ENCODE measurements at places on chromosomes 7 and 10.
A peak's percentile ranks its signal among the peaks of the same experiment; 100 is the strongest.

GRCh38 chr10:71262027-71262426, 49.7 kb downstream of the UNC5B start:
- peak; percentile 85 for DNase-seq

- no peak for DNase-seq
Observed at GRCh38 chr7:137976696-137977095, 25.2 kb downstream of the CREB3L2 start.

DNA sequence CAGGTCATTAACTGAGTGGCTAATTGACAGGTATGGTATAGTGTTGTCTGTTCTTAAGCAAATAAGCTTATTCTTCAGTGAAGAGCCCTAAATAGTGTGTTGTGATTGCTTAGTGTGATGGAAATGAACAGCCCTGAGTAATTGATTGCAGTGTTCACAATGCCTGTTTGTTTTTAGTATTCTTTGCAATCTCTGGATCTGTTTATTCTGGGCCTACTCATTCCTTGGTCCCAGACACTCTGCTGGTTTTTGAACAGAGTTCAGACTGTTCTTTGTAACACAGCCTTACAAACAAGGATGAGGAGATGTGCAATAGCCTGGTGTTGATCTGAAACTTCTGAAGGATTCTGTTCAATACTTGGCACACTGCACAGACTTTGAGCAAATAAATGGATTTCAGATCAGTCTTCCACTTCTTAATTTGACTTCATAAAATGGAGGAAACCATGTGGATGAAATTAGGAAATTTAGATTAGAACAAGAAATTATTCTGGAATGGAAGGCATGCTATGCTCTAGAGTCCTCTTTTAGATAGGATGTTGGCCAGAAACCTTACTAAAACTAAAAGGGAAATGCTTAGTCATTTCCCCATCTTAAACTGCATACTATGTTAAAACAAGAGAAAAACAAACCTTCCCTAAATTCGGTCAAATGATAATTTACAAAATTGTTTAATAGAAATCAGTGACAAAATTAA, 444.2 kb upstream of the SEMA3D start:
- DNase-seq, result peak; percentile 23

DNA sequence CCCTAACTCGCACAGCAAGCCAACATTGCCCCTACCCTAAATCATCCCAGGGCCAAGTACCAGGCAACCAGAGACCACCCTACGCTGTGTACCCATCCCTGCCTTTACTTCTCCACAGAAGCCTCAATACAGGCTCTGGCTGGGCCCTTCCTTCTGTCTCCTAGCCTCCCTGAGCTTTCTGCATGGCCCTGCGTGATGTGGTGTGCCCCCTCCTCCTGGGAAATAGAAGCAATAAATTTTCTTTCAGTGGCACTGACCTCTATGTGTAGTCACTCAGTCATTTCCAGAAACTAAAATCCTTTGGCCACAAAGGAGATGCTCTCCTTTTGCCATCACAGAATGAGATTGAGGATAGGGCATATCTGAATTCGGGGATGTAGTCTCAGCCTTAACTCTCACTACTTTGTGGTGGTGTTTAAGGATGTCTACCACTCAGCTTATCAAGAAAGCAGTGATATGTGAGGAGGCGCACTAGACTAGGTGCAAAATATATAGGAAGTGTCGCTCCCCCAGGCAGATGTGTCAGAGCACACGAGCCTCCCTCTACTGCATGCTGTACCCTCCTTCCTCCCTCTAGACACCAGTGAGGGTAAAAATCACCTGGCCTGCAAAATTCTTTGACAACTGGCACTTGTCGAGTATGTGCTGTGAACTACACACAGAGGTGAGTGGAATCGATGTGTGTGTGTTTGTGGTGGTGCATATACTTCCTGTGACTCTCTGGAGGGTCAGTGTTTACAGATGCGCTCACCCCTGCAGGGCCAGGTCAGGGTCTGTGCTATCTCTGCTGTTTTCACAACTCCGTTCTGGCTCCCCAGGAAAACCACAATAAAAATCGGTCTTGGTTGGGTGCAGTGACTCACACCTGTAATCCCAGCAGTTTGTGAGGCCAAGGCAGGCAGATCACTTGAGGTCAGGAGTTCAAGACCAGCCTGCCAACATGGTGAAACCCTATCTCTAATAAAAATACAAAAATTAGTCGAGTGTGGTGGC, 825.9 kb upstream of the IGFBP3 start:
- DNase-seq, result no peak

DNA sequence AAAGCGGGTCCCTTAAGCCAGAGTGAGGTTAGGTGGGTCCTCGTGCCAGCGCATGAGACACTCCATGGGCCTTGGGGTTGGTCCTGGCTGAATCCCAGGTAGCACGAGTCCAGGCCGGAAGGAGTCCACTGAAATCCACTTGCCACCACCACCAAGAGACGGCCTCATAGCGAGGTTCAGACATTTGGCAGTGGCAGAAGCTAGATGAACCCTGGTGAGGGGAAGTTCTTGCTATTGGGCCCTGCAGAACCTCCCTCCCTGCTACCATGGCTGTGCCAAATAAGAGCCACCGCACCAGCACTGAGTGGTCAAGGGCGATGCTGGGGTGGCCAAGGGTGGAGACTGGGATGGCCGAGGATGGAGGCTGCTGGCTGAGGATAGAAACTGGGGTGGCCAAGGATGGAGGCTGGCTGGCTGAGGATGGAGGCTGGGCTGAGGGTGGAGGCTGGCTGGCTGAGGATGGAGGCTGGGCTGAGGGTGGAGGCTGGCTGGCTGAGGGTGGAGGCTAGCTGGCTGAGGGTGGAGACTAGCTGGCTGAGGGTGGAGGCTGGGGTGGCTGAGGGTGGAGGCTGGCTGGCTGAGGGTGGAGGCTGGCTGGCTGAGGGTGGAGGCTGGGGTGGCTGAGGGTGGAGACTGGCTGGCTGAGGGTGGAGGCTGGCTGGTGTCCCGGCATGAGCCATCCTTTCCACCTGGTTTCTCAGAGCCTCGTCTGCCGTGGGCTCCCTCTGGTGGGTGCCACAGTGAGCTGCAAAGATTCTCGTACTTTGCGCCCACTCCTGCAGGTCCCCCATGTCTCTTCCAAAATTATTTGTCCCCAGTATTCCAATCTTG, 88.2 kb downstream of the ELFN1 start:
- DNase-seq, result peak; percentile 13

DNA sequence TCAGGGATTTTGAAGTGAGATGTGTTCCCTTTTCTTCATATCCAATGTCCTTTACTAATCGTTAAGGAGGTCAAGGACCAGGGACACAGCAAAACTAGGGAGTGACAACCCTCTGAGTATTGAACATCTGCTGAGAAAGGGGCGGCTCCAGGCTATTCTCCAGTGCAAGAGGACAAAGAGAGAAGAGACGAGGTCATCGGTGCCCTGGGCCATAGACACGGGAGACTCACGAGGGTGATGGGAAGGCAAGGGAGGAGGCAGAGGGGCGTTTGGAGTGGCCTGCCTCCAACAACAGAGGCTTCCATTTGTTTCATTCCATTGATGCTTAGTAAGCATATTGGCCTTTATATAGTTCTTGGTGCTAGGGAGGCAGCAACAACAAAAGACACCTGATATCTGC, 268.4 kb downstream of the CXCL12 start:
- DNase-seq, result no peak

- no peak for DNase-seq
Observed at GRCh38 chr7:105618016-105618296, 36.7 kb upstream of the EFCAB10 start.

GRCh38 chr10:121418126-121418777, 180.0 kb downstream of the FGFR2 start:
- DNase-seq, result no peak

GRCh38 chr10:52752801-52753445, 19.7 kb downstream of the MBL2 start:
- DNase-seq, result no peak

DNA sequence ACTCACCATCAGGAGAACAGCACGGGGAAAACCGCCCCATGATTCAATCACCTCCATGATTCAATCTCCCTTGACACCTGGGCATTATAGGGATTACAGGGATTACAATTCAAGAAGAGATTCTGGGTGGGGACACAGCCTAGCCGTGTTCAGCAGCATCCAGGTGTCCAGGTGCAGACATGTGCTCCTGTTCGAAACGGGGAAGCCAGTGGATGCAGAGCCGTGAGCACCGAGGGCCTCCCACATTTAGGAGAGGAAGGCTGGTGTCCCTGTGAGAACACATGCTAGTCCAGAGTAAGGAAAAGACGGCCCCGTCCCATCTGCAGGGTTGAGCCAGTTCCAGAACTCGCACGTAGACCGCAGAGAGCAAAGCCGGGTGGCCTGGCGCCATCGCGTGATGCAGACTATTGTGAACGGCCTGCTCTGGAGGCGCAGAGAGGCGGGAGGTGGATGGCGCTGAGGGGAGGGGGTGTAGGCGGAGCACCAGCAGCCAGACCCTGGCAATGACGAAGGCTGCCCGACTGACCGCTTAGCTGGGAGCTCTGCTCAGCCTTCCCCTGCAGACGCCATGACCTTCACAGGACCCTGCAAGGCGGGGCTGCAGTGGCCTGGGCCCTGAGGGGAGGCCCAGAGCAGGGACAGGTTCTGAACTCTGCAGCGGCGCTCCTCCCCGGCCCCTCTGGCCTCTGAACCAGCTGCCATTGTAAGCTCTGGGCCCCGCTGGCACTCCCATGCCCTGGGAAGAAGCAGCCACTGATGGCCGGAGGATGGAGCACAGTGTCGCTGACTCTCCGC, 141.6 kb upstream of the TCERG1L start:
- no peak for DNase-seq

GRCh38 chr10:97494863-97495506, 3.2 kb downstream of the MMS19 start:
- DNase-seq, result no peak

DNA sequence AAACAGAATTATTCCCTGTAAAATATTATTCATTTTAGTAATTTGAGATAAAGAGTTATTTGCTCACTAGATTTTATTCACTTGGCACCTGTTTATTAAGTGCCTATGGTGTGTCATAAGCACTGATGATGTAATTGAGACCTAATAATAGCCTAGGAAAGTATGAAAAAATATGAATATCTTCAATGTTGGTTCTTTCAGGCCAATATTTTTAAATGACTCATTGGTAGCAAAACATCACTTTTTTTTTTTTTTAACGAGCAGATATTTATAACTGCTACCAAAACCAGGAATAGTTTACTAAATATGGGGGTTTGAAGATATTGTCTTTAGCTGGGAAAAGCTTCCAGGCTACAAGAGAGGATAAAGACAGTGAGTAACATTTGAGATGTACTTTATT, 228.0 kb downstream of the PRKG1 start:
- DNase-seq, result no peak

- no peak for DNase-seq
Observed at GRCh38 chr7:39971924-39972323, 21.9 kb downstream of the CDK13 start.

DNA sequence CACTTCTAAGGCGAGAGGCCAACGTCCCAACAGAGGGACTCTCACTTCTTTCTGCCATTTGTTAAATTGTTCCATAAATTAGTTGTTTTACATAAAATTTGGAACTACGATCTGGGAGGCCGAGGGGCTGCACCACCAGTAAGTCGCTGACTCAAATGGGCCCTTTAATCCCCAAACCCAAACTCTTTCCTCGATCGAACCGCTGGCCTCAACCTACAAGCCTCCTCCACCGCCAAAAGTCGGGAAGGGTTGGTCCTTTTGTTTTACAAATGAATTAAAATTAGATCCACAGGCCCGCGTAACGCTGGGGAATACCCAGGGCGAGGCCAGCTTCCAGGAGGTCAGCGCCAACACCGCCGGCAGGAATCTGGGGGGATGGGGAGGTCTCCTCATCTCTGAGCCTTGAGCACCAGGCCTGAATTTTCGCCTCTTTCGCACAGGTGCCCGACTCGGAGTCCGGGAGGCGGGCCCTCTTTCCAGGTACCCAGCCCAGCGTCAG, 1.2 kb upstream of the FOXI2 start:
- DNase-seq, result no peak

DNA sequence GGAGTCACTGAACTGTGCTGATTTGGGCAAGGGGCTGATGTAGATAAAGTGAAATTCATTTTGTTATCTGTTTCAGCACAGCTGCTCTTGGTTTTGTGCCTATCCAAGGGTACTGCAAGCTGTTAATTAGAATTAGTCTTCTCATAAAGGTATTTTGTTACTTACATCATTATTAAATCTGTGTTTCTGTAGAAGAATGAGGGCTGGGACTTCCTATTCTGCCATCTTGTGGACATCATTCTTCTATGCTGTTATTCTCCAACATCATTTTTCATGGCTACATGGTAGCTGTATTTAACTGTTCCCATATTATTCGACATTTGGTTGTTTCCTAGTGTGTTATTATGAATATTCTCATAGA, 76.2 kb upstream of the CCDC71L start:
- peak; percentile 12 for DNase-seq

DNA sequence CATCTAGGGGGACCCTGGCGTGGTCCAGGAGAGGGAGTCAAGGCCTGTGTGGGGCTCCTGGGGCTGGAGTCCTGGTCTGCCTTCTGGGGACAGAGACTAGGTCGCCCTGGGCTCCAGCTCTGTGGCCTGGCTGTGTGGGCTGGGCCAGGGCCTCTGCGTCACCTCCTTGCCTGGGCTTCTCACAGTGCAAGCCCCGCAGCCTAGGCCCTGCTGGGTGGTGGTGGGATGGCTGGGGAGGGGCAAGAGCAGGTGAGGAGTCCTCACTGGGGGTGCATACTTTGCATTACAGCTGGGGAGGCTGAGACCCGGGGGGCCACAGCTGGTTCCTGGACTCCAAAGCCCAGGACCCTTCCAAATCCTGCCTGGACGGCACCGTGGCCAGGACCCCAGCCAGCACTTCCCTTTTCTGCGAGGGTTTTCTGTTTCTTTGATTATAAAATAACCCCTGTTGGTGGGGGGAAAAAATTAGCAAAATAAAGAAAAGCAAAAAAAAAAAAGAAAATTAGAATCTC, 23.5 kb downstream of the PWWP2B start:
- no peak for DNase-seq

- DNase-seq, result no peak
Observed at GRCh38 chr10:98568551-98568950, 121.8 kb upstream of the HPS1 start.

- DNase-seq, result peak; percentile 21
Observed at GRCh38 chr10:100826983-100827818, 81.8 kb downstream of the PAX2 start.

GRCh38 chr10:16975188-16975587, 154.4 kb downstream of the CUBN start:
- DNase-seq, result no peak

DNA sequence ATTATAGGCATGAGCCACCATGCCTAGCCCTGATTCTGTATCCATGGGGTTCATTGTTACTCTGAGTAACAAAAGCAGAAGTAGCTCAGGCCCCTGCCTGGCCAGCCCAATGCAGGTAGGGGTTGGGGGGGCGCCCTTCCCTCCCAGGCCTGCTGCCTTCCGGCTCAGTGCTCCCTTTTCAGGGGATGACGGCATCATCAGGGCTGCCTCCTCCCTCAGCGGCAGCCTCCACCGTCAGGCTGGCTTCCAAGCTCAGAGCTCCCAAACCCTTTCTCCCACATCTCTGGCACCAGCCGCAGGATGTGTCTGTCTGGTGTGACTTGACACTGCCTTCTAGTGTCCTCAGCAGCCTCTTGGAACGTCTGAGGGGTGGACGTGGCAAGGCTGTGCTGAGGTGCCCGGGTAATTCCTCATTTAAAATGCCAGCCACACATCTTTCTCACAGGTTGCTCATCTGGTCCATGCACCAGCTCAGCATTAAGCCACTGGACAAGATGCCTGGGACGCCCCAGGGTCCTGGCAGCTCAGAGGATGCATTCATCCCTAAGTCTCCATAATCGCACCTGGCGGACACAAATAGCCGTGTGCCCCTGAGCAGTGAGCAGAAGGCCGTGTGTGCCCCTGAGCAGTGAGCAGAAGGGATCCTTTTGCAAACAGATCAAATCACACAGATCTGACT, 38.2 kb downstream of the PAPOLB start:
- no peak for DNase-seq

Measured in NCI-H1105 treated with DMSO at 0.1 percent for 48 hours (cell line).